ENCODE measurements at places on chromosomes 11 and 22.

DNA sequence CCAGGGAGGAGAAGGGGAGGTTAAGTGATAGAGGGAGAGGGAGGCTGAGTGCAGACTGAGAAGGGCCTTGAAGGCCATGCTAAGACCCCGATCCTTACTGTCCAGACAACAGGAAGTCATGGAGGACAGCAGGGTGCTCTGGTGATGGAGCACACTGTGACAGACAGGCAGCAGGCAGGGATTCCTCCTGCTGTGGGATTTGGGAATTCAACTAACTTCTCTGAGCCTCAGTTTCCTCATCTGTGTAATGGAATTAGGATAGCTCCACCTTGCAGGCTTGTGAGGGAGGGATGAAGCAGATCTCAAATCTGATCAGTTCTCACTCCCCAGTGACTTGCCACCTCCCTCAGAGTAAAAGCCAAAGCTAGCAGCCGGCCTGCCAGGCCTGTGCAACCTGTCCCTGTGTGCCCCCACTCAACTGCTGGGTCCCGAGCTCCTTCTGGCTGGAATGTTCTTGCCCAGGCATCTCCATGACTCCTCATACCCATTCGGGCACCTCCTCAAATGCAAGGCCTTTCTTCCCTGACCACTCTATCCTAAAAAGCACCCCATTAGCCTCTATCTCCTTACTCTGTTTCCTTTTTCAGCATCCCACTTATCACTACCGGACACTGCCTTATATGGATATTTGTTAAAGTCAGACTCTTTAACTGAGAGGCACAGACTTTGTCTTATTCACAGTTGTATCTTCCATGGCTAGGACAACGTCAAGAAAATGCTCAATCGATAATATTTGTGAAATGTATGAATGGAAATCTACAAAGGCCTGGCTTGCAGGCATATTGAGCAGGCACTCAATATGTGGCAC is 9.5 kb downstream of the ARAP1 start:
- DNase-seq, result no peak

DNA sequence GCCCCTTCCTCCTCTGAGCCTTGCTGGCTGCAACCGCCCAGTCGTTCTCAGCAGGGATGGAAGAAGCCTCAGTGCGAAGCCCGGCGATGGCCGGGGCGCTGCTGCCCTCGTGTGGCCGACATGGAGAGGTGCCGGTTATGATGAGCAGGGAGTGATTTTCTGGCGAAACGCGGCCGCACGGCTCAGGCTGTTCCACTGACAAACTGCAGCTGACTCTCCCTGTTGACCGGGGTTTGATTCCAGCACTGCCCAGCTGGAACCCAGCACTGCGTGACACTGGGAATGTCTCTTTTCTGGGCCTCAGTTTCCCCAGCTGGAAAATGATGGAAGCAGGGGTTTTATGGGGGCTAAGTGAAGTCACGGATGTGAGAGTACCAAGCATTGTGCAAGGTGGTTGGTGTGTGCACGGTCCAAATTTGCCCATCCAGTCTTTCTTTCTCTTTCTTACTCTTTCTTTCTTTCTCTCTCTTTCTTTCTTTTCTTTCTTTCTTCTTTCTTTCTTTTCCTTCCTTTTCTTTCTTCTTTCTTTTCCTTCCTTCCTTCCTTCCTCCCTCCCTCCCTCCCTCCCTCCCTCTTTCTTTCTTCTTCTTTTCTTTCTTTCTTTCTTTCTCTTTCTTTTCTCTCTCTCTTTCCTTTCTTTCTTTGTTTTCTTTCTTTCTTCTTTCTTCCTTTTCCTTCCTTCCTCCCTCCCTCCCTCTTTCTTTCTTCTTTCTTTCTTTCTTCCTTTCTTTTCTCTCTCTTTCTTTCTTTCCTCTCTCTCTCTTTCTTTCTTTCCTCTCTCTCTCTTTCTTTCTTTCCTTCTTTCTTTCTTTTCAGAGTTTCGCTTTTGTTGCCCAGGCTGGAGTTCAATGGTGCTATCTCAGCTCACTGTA is 25.8 kb upstream of the MPPED1 start:
- peak; percentile 64 for DNase-seq

DNA sequence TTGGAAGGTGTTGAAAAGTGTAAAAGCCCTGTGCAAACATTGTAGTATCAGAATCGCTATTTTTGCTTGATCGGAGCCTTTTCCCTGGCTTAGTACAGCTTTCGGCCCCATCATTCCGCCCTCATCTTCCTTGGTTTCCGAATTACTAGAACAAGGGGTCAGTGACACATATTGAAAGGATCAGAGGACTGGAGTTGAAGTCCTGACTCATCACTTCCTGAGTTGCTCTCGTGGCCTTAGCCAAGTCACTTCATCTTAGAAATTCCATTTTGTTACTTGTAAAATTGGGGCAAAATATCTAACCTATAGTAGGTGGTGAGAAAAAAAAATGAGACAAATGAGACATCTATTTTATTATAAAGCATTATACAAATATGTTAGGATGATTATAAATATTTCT is 375.0 kb downstream of the NTM start:
- no peak for DNase-seq

GRCh38 chr22:37410174-37411055 is 16.9 kb downstream of the ELFN2 start:
- DNase-seq, result no peak

GRCh38 chr11:92225568-92226330 is 1.1 kb downstream of the FAT3 start:
- DNase-seq, result no peak

DNA sequence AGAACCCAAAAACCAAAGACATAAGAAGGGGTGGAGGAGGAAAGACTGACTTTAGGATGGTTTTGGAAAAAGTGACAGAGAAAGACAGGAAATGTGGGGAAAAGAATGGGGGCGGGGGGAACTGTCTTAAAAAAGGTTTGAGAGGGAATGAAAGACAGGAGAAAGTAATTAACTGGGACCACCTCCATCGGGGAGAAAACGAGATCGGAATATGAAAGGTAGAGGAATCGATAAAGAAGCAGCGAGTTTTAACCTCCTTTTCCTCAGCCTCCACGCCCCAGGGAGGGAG is 524 bp downstream of the MTMR2 start:
- no peak for DNase-seq

DNA sequence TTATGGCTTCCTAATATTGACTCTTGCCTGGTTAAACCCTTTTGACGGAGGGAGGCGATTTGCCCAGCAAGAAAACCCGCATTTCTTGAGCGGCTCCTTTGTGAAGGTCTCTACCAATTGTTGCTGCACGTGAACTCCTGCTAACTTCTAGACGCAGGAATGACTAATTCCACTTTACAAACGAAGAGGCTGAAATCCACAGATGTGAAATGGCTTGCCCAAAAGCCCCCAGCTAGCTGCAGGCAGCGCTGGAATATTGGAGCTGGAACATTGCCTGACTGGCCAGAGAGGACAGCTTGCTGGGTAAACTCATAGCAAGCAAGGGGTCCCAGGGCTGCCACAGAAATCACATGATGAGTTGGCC is 542 bp downstream of the GCAT start:
- no peak for DNase-seq
